NCI-H1417 (cell line): ENCODE measurements at places on chromosomes 4 and X.

- DNase-seq, result no peak
Measured at GRCh38 chrX:122252454-122252853, 931.6 kb upstream of the GRIA3 start.

DNA sequence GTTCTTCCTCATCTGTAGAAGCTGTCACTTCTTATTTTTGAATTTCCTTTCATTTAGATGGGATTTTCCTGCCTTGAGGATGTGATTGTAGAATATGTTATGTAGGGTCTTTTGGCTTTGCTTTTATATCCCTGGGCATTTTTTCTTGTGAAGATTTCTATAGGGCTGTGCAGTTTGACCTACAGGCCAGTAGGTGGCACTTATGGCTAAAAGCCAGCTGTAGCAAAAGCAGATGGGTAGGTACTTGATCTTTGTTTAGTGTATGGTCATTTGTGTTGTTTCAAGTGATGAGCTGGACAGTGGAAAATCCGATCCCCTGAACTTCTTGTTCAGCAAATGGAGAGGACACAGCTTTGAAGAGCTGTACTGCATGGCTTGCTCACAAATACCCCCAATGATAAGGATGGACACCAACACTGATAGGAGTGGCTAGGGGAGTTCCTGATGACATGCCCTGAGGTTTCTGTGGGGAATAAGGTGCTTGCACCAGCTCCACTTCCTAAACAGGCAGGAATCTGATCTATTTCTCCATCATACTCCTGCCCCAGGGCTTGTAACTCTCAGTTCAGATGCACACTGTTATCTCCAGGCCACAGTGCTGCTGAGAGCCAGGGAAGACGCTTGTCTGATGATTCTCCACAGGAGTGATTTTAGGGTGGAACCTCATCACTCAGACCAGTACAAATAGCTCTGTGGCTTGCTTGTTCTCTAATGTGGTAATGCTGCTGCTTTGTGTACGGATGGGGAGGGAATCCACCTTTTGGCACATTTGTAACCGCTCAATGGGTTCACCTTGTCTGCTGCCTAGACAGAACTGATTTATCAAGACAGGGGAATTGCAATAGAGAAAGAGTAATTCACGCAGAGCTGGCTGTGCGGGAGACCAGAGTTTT lies 417.1 kb upstream of the MAGEB16 start:
- peak; percentile 69 for DNase-seq

GRCh38 chr4:8552024-8552423 lies 28.2 kb upstream of the GPR78 start:
- DNase-seq, result no peak

- no peak for DNase-seq
Measured at GRCh38 chrX:22032084-22032483, at the start of gene PHEX. TSS of gene PHEX (plus strand) at chrX:22032325. CDS start at chrX:22033006, 681 bp downstream.

DNA sequence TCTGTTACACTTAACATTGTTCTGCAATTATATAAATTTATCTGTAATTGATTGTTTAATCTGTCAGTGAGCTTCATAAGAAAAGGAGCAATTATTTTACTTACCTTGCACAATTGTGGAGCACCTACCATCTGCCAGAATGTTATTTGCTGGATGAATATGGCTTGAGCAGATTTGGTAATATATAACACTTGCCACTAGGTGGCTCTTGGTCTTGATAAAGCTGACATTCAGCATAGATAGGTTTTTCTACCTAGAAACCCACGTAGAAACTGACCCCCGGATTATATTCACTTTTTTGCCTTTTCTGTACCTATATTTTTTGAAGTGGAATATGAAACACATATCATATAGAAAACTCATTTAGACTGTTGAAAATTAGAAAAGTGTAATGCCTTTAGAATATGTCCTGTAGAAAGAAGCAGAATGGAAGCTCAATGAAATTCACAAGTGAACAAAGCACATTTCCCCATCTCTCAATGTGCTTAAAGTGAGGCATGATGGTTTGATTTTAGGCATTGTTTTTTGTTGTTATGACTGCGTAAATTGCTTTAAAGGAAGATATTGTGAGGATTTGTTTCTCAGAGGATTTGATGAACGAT lies 9.5 kb downstream of the RBPJ start:
- DNase-seq, result peak; percentile 75
